ENCODE measurements at places on chromosomes 1 and 21.

GRCh38 chr1:34871443-34872132, 12.0 kb upstream of the SMIM12 start:
- DNase-seq, result no peak

DNA sequence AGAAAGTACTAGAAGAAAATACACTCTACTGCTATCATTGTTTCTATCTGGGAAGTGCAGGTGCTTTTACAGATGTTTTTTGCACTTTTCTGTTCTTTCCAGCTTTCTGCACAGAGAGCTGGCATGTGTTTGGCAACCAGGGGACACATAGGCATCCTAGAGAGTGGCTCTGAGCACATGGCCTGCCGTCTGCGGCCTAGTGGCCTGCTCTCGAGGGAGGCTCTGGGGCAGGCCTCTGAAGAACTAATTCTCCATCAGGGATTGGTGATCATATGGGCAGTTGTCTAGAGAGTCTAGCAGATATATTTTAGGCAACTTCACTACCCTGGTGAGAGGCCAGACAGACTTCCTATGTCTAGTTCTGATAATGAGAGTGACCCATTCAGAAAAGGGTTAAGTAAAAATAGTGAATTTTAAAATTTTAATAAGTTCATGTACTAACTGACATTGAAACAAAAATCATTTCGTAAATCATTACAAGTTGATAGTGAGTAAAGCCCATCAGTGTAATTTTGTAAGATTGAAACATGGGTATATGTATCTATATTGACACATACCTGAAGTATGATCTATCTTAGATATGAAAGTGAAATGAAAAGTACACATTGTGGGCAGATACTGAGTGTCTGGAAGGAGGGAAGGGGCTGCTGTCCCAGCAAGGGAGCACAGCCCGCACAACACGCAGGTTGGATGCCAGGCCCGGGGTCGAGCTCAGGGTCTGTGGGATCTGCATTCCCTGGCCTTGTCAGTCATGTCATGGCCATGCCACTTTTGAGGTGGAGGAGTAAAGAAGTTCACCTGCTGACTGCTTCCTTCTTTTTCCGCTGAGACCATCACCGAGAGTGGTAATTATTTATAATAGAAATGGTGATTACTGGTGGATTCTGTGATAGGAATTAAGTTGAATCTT, 79.8 kb downstream of the PCBP3 start:
- no peak for DNase-seq

GRCh38 chr1:88961081-88961480, 31.3 kb downstream of the KYAT3 start:
- DNase-seq, result no peak

GRCh38 chr21:44618504-44618903, 6.6 kb downstream of the KRTAP10-8 start:
- peak; percentile 58 for DNase-seq

GRCh38 chr1:159830722-159831121, 4.0 kb downstream of the SLAMF8 start:
- DNase-seq, result no peak

DNA sequence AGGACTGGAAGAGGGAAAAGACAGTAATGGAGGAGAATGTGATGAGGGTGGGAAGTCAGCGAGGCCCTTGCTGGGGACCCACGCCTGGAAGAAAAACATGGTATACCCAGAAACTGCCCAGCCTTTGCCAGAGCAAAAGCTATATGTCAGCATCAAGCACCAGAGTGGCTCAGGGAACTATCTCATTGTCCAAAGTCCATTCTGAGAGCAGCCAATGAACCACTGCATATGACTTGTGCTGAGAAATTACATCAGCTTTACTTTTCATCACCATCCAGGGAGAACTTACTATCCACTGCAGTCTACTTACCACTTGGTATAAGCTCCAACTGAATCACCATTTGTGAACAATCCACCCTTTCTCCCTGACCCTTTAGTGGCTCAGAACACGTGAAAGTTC, 148.1 kb downstream of the TTLL7 start:
- no peak for DNase-seq

GRCh38 chr21:34700605-34701004, 31.8 kb downstream of the CLIC6 start:
- DNase-seq, result no peak
